Activated T-cell treated with anti-CD3 and anti-CD28 coated beads, Interleukin-2, amount 50 U/mL, for 24 hours (primary cell): ENCODE measurements at places on chromosomes 7 and 10.

DNA sequence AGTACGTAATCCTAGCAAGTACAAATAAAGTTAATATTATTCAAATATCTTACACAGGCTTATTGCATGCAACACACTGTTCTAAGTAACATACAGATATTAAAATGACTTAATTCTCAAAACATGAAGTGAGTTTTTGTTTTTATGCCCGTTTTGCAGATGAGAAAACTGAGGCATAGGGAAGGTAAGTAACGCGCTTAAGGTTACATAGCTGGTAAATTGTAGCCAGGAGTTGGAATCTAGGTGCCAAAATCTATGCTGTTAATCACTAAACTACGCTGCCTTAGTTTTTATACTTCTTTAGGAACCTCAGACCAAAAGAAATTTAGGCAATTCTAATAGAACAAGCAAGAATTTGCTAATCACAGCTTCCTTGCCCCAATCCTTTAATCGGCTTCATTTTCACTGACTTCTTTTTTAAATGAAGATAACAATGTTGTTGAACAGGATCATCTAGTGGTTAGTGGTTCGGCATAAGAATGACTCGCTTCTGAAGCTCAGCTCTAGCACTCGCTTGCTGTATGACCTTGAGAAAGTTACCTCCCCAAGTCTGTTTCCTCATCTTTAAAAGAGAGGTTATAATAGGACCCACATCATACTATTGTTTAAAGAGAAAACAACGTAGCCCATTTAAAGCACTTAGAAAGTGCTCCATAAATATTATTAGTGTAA, 1.0 kb upstream of the LRRTM3 start:
- no peak for DNase-seq

GRCh38 chr7:101754424-101755159, 62.8 kb upstream of the CUX1 start:
- DNase-seq, result peak; percentile 42

DNA sequence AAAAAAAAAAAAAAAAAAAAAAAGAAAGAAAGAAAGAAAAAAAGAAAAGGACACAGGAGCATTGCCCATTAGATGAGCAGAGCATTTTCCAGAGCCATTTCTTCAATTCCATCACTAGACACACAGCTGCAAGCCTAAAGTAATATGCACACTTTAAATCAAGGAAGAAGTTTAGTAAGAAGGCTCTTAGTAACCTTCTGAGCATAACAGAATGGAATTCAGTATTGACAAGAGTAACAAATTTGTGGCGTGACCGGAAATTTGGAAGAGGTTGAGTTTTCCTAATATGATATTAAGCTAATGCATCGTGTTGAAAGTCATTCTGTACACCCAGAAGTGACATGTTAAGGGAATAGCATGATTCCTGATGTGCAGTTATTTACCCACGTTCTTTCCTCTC, 35.3 kb downstream of the SMURF1 start:
- no peak for DNase-seq

GRCh38 chr10:78292250-78292981, 258.8 kb downstream of the RPS24 start:
- DNase-seq, result no peak

- DNase-seq, result peak; percentile 39
These were observed 72.6 kb downstream of the AP3M1 start for GRCh38 chr10:74078037-74078436.

GRCh38 chr7:107070710-107071109, 26.2 kb downstream of the PRKAR2B start:
- no peak for DNase-seq

GRCh38 chr7:4861673-4862072, at the start of gene PAPOLB:
Gene PAPOLB (minus strand): TSS chr7:4862030. CDS start chr7:4861810, 220 bp downstream.
- peak; percentile 38 for DNase-seq

DNA sequence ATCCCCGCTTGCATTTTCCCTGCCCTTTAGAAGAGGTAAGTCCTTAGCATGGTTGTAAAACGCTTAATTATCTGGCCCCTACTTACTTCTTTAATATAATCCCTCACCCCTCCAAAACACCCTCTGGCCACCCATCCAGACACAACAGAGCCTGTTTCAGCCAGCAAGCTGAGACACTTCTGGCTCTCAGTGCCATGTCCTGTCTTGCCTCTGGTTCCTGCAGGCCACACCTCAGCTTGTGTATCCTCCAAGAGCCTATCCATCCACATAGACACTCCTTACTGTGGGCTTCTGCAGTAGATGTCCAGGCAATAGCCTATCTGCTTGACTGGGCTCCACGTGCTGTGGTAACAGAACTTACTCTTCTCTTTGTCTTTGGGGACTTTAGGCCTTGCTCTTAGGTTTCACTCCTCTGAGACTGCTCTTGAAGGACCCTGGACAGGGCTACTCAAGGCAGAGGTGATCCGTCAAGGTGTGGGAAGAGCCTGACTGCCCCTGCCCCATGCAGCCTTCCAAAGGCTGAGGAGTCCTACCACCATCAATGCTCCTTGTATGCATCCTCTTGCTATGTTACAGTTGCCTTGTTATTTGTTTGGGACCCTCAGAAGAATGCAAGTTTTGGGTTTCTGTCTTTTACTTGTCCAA, 149.9 kb downstream of the CHN2 start:
- DNase-seq, result no peak

DNA sequence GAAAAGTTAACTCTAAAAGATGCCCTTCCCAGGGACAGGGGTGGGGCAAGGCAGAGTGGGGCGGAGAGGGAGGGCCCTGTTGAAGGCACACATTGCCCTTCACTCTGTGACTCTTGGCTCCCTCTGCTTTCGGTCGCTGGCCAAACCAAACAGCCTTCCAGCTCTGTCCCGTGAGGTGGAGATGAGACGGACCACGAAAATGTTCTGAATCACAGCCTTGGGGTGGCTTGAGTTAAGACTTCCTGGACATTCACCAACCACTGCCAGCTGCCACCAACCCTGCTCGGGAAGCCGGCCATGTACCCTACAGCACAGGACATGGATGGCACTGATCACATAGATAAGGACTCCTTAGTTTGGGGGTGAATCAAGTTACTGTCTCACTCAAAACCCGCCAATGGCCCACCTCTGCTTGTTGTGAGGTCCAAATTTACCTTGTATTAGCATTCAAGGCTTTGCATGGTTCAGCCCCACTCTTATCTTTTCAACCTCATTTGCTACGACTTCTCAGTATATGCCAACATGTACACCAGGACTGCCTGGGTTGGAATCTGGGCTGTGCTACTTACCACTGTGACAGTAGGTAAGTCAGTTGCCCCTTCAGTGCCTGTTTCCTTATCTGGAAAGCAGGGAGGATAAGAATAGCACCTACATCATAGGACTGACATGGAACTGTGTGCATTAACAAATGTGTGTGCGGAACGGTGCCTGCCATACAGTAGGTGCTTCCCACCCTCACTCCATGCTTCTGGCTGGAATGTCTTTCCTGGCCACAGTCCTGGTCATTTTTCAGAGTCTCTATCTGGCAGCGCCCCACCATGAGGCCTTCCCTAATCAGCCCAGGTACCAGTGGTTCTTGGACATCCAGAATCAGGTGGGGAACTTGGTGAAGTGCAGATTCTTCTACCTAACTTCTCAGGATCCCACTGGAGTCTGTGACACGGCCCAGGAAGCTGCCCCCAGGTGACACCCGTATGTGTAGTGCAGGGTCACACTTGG, 28.0 kb downstream of the ITPRIP start:
- peak; percentile 24 for DNase-seq

GRCh38 chr7:80611779-80612178, 26.7 kb upstream of the CD36 start:
- no peak for DNase-seq

DNA sequence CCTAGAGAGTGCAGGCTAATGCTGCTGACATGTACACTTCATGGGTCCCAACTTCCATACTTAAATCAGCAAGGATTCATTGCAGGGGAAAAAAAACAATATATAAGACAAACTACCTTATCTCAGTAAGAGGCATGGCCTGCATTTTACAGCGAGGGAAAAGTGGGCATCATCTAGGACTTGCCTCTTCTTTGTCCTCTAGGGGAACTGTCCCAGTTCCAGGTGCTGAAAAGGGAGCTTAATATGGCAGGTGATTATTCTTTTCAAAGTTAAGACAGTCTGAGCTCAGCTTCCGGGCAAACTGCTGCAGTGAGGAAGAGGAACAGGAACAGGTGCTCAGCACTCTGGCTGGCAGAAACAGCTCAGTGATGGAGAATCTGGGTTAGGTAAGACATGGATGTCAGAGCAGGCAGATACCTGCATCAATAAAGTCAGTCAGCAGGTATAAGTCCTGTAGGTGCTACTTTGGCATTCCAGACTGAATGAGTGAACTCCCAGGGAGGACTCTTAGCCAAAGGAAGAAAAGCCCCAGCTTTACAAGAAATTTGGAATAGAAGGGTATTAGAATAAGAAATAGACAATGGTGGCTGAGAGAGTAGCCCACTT, 147.2 kb downstream of the TMEM178B start:
- no peak for DNase-seq

DNA sequence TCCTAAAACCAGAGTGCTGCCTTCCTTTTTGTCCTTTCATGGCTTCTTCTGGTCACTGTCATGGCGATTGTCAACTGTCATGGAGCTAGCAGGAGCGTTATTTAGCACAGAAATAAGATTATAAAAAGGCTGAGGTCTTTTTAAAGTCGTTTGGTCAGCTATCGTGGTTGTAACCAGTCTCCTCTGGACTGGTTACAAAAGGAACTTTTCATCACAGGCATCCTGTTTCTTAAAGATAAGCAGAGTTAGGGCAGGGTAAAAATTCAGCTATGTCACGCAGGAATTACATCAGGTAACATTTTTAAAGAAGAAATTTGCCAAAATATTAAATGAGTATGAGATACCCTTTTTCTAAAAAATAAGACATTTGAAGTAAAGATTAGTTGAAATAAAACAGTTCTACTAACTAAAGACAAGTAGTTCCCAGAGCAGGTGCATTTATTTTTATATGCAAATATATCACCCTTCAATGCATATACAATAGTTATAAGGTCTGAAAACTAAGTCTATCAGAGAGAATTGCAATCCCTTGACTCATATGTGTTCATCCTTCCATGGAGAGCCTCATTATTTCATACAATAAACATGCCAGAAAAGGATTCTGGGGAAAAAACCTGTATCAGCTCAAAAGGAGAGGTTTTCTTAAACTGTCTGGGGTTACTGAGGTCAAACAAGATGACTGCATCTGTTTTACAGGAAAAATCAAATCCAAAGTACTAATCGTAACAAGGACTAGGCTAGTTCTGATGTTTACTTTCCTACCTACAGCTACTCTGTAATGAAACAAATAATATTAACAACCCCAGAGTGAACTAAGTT, 20.9 kb downstream of the FAM24A start:
- no peak for DNase-seq

DNA sequence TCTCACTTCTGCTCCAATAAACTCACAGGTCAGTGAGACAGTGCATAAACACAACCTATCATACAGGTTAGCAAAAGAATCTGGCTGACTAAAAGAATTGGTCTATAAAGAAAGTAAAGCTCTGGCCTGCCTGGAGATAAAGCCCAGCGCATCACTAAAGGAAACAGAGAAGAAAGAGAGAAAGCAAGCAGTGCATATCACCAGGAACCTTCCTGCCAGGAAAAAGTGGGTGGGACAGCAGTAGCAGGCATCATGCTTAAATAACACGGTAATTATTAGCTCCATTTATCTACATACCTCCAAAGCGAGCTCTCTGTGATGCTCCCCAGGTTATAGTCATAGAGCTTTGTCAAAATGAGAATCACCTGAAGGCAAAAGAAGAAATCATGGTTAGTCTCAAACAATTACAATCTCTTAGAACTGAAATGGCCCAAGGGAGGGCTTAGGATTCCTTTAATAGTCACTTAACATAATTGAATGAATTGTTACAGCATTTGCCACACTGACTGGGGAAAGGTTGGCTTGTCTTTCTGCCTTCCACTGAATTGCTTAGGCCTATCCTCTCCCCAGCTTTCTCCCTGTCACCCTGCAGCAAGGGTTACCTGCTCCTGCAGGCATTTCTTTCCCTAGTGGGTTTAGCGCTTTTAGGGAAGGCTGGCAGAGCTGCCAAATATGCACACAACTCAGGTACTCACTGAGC, 208.1 kb downstream of the SORCS1 start:
- no peak for DNase-seq

- no peak for DNase-seq
These were observed 283.9 kb downstream of the SDHAF3 start for GRCh38 chr7:97401398-97401797.

DNA sequence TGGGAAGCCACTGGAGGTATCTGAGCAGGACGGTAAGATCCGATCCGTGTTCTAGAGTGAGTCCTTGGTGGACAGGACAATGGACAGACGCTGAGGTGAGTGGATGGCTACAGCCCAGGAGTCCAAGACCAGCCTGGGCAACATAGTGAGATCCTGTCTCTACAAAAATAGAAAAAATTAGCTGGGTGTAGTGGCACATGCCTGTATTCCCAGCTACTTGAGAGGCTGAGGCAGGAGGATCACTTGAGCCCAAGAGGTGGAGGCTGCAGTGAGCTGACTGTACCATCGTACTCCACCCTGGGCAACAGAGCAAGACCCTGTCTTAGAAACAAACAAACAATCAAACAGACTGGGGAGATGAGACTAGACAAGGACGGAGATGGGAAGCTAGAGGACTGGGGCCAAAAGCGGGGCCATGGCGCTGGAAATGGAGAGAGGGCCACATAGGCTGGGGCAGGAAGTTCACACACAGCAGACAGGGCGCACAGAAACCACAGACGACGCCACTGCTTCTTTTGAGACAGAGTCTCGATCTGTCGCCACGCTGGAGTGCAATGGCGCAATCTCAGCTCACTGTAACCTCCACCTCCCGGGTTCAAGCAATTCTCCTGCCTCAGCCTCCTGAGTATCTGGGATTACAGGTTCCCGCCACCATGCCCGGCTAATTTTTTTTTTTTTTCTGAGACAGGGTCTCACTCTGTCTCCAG, 24.7 kb downstream of the DAGLB start:
- DNase-seq, result no peak
